ENCODE measurements at places on chromosomes 4 and X.

- DNase-seq, result no peak
Observed at GRCh38 chr4:167989815-167990214, 102.5 kb upstream of the ANXA10 start.

DNA sequence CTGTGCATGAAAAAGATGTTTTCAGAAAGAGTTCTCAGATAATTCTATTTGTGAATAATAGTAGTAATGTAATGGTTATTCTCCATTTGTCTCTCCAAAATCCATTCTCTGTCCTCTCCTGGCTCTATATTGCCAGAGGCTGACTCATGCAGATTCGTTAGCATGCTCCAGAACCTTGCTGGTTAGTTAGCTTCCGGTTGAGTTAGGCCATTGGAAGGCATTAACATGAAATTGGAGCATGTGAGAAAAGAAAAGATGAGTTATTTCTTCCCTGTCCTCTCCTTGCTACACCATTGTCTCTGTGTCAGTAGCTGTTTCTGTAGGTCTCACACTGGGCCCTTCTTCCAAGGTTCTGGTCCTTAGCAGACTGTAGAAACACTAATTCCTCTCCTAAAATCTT lies 23.5 kb upstream of the PRDM8 start:
- DNase-seq, result no peak

DNA sequence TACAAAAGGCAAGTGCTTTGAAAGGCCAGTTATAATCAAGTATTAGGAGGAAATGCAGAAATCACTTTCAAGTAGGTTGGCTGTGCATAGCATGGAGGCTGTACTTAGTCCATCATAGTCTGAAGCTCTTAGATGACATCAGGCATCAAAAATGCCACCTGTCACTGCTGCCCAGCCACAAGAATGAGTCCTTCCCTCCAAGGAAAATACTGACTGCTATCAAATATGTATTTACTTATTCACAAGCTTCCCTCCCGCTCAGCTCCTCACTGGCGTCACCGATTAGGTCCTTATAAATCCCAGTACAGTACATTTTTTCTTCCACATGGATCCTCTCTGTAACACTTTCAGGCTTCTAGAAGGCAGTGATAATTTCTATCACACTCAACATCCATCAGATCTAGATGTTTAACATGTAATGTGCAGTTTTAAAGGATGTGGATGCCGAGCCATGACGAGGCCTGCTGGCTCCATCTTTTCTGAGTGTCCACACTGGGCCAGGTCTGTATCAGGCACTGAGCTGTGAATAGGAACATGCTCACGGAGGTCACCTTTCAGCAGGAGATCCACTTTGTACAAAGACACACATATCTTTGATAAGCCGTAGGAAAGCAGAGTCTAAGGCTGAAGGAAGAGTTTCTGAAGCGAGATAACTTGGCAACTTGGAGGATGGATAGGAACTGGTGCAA lies 121.9 kb downstream of the PALLD start:
- no peak for DNase-seq

GRCh38 chr4:98055800-98056501 lies 87.3 kb downstream of the STPG2 start:
- no peak for DNase-seq

GRCh38 chr4:58749206-58749605 lies 1639.0 kb upstream of the IGFBP7 start:
- no peak for DNase-seq

GRCh38 chr4:127586922-127587571 lies 45.7 kb upstream of the INTU start:
- no peak for DNase-seq

DNA sequence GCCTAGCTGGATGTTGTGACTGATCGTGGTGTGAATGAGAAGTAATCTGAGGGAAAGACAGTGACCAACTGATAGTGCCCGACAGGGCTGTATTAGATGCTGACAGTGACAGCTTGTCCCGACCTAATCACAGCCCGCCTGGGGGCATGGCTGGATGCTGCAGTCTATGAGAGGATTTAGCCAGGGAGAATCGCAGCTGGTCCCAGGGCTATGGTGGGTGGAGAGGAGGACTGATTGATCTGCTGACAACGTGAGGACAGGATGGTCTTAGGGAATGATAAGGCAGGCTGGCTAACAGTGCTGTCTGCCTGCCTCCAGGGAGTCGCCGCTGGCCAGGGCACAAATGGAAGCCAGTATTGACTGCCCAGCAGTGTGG lies 621 bp upstream of the SUV39H1 start:
- no peak for DNase-seq

DNA sequence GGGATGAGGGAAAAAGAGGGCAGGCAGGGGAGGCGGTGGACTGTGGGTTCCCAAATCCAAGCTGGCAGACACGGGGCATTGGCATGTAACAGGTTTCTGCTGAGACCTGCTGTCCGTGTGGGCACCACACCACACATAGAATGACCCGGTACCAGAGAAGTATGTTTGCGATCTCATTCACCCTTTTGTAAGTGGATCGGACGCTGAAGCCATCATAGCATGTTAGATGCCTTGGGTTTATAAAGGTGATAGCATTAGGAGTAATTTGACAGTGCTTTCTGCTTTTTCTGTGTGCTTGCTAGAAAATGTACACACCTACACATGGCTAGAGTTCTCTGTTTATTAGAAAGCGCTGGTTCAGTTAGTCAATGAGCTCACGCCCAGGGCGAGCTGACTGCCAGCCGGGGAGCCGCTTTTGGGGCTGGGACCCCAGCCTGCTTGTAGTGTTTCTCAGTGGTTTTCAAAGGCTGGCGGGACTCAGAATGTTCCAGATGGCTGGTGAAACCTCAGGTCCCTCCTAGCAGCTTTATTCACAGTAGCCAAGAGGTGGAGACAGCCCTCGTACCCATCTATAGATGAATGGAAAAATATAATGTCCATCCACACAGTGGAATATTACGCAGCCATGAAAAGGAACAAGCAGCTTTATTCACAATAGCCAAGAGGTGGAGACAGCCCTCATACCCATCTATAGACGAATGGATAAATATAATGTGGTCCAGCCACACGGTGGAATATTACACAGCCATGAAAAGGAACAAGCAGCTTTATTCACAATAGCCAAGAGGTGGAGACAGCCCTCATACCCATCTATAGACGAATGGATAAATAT lies 579 bp downstream of the IL3RA start:
- peak; percentile 12 for DNase-seq

DNA sequence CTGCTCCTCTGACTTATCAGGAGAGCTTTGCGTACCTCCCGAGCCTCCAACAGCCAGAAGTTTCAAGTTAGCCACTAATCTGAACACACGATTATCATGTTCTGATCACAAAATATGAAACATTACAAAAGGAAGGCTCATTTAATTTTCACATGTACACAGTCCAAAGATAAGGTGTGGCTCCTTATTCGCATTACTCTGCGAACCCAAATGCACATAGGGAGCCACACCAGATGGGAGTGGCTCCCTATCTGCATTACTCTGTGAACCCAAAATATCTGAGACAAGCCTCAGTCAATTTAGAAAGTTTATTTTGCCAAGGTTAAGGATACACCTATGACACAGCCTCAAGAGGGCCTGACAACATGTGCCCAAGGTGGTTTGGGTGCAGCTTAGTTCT lies 28.4 kb downstream of the TLR8 start:
- DNase-seq, result no peak

- no peak for DNase-seq
Observed at GRCh38 chr4:173696011-173696410, 166.0 kb upstream of the HAND2 start.

- no peak for DNase-seq
Observed at GRCh38 chr4:153159728-153160221, 44.5 kb upstream of the TRIM2 start.

All from hypothalamus (tissue), 51 donors.